Myocyte (in vitro differentiated cells): ENCODE measurements at places on chromosomes 7 and 10. TPM values are rescaled to one million over a fixed set of nuclear protein-coding genes. Genes with fewer than 3 reads are reported as not detected.

Gene GIMAP8
- total RNA-seq = not detected in 2 replicates

Gene PPP1R3C
- 136 and 154 TPM in 2 replicates for total RNA-seq

Gene NUTM2B
- 0.21 and 0.36 TPM in 2 replicates for total RNA-seq

Gene CYP2C19
- total RNA-seq = 0.08 TPM in 1 of 2 replicates, not detected in the other

Gene SLC26A5
- total RNA-seq = not detected in 2 replicates

Gene SPDYE16
- total RNA-seq = 0.11 and 1.8 TPM in 2 replicates

Gene ABCB4
- total RNA-seq = 0.42 and 0.96 TPM in 2 replicates

Gene TCAF1
- 96.8 and 109 TPM in 2 replicates for total RNA-seq

Gene ARID5B
- total RNA-seq = 15.8 and 15.9 TPM in 2 replicates

Gene SH2D4B
- total RNA-seq = not detected in 2 replicates

Gene PNLIPRP3
- 0.56 and 0.99 TPM in 2 replicates for total RNA-seq

Gene ABCC2
- 0.05 and 0.32 TPM in 2 replicates for total RNA-seq

Gene NRAP
- 4.1 and 5.6 TPM in 2 replicates for total RNA-seq

Gene HOGA1
- total RNA-seq = 1.1 and 1.8 TPM in 2 replicates

Gene PIK3AP1
- 0.29 and 2.0 TPM in 2 replicates for total RNA-seq

Gene OR2AE1
- not detected in 2 replicates for total RNA-seq

Gene NRG3
- total RNA-seq = not detected in 2 replicates

Gene SPDYE2B
- total RNA-seq = not detected in 2 replicates

Gene GLCCI1
- total RNA-seq = 3.6 and 8.6 TPM in 2 replicates

Gene SEPHS1
- 39.6 TPM in 2 replicates for total RNA-seq

Gene GRID1
- total RNA-seq = not detected in 2 replicates

Gene RGR
- total RNA-seq = 2.3 and 8.2 TPM in 2 replicates

Gene MACROH2A2
- 10.5 and 11.2 TPM in 2 replicates for total RNA-seq

Gene GPR158
- 1.8 and 2.2 TPM in 2 replicates for total RNA-seq

Gene AUTS2
- total RNA-seq = 4.4 and 6.6 TPM in 2 replicates

Gene POLR2J
- 33.1 and 58.9 TPM in 2 replicates for total RNA-seq

Gene TUBGCP2
- total RNA-seq = 66.3 and 71.5 TPM in 2 replicates

Gene MYOF
- 249 and 264 TPM in 2 replicates for total RNA-seq

Gene GDF2
- not detected in 2 replicates for total RNA-seq

Gene TMEM106B
- 121 and 165 TPM in 2 replicates for total RNA-seq

Gene AMZ1
- total RNA-seq = 0.11 TPM in 1 of 2 replicates, not detected in the other

Gene TET1
- 5.2 and 6.0 TPM in 2 replicates for total RNA-seq

Gene DPP6
- not detected in 2 replicates for total RNA-seq

Gene UCMA
- not detected in 2 replicates for total RNA-seq

Gene IL6
- 0.56 TPM in 1 of 2 replicates, not detected in the other for total RNA-seq

Gene INA
- not detected in 2 replicates for total RNA-seq

Gene VPS41
- total RNA-seq = 56.2 and 79.0 TPM in 2 replicates

Gene PKD2L1
- 0.13 TPM in 1 of 2 replicates, not detected in the other for total RNA-seq

Gene TNS3
- 241 and 322 TPM in 2 replicates for total RNA-seq

Gene NUB1
- 60.7 and 61.8 TPM in 2 replicates for total RNA-seq

Gene NME8
- total RNA-seq = not detected in 2 replicates

Gene AQP1
- 2.1 and 3.9 TPM in 2 replicates for total RNA-seq

Gene ATOH7
- total RNA-seq = 0.21 and 1.0 TPM in 2 replicates

Gene MAGI2
- 5.7 and 6.0 TPM in 2 replicates for total RNA-seq
